ENCODE measurements at places on chromosomes 16 and 17.

GRCh38 chr17:7132511-7133094, 18.0 kb upstream of the ASGR2 start:
- no peak for DNase-seq

- peak; percentile 25 for DNase-seq
Measured at GRCh38 chr16:9192746-9193145, 101.3 kb downstream of the HAPSTR1 start.

DNA sequence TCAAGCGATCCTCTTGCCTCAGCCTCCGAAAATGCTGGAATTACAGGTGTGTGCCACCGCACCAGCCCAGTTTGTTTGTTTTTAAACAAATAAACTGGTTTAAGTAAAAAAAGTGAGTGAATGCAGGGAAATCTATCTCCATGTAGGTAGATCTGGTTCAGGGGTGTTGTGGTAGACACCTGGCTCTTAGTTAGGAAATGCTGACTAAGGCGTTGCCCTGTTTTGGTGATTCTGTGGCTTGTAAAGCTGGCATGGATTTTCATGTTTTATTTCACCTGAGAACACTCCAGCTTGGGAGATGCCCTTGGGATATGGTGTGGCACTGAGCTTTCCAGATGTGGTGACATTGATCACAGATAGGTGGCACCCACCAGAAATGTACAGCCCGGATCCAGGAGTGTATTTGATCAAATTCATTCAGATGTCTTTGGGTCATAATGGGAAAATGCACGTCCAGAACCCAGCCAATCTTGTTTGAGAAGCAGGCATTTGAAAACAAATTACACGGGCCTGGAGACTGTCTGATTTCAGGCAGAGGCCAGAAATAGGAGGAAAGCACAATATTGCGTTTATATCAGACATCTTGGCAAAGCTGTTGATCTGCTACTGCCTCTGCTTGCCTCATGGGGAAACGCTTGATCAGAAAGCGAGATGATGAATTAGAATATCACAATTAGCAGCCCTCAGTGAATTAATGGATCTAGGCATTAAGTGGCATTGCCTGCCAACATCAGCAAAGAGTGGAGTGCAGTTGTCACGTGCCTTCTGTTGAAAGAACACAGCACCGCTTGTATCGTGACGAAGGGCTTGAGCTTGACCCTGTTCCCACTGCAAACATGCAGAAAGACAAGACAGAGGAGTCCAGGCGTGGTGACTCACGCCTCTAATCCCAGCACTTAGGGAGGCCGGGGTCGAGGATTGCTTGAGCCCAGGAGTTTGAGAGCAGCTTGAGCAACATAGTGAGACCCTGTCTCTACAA, 7.3 kb upstream of the IL34 start:
- DNase-seq = no peak

GRCh38 chr17:58322581-58323185, 5.9 kb downstream of the TSPOAP1 start:
- no peak for DNase-seq

GRCh38 chr17:20010936-20011335, 1.8 kb downstream of the SPECC1 start:
- no peak for DNase-seq

GRCh38 chr16:54176376-54176901, 110.1 kb downstream of the IRX3 start:
- DNase-seq = no peak

DNA sequence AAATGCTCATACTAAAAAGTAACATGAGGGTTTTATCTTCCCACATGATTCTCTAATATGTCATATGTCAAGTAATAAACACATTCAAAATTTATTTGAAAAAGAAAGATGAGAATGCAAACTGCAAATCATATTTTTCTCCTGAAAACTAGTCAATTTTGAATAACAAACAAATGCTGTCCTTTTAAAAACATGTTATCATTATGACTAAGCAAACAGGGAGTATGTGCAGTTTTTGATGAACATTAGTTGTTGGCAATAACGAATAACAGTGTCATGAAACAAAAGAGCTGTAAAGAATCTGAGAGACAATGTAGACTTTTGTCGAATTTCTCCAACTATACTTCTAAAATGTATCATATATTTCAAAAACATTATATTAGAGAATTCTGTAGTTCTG, 34.8 kb downstream of the RPGRIP1L start:
- DNase-seq = no peak

GRCh38 chr17:81128774-81129173, 36.5 kb upstream of the PVALEF start:
- DNase-seq = no peak

GRCh38 chr16:85969159-85969558, 70.2 kb downstream of the IRF8 start:
- DNase-seq = no peak

GRCh38 chr16:82093666-82094300, 58.7 kb downstream of the HSD17B2 start:
- DNase-seq = no peak

DNA sequence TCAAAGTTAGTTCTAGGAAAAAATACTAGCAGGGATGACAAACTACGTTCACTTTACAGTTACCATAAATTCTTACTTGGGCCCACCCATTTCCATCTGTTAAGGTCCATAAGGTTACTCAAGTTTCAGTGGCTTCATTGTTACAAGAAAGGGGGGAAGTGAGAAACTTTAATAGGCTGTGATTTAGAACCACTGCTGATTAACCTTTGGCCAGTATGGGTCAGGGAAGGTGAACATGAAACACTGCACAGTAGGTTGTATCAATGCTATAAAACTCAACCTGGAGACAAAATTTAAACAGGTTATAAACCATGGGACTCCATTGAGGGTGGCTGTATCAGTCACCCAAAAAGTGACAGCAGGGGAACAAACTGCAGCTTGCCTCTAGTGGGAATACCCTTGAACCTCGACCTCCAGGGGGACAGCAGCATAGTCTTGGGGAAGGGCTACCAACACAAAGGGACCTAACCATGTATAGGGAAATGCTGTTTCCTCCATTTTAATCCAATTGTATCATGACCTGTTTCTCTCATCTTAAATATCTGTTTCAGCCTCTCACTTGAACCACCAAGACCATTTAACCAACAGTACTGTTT, 10.4 kb downstream of the PTRH2 start:
- DNase-seq = no peak

DNA sequence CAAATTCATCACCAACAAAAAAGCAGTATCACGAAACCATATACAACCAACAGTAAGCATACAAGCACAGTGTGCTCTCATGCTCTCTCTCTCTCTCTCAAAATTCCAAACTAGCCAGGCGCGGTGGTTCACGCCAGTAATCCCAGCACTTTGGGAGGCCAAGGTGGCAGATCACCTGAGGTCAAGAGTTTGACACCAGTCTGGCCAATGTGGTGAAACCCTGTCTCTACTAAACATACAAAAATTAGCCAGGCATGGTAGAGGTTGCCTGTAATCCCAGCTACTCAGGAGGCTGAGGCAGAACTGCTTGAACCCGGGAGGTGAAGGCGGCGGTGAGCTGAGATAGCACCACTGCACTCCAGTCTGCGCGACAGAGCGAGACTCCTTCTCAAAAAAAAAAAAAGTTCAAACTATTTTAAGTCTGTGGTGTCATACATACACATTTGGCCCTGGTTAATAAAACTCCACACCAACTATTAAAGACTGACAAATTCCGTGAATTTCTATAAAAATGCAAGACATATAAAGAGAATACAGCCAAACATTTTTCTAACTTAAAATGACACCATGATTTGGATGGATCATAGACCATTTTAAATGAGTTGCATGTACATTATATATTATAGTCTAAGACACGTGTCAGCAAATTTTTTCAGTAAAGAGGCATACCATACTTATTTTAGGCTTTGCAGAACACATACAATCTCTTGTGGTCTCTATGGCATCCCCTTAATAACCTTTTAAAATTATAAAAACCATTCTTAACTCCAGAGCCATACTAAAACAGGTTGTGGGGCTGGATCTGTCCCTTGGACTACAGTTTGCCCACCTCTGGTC, 30.9 kb downstream of the GLG1 start:
- no peak for DNase-seq

DNA sequence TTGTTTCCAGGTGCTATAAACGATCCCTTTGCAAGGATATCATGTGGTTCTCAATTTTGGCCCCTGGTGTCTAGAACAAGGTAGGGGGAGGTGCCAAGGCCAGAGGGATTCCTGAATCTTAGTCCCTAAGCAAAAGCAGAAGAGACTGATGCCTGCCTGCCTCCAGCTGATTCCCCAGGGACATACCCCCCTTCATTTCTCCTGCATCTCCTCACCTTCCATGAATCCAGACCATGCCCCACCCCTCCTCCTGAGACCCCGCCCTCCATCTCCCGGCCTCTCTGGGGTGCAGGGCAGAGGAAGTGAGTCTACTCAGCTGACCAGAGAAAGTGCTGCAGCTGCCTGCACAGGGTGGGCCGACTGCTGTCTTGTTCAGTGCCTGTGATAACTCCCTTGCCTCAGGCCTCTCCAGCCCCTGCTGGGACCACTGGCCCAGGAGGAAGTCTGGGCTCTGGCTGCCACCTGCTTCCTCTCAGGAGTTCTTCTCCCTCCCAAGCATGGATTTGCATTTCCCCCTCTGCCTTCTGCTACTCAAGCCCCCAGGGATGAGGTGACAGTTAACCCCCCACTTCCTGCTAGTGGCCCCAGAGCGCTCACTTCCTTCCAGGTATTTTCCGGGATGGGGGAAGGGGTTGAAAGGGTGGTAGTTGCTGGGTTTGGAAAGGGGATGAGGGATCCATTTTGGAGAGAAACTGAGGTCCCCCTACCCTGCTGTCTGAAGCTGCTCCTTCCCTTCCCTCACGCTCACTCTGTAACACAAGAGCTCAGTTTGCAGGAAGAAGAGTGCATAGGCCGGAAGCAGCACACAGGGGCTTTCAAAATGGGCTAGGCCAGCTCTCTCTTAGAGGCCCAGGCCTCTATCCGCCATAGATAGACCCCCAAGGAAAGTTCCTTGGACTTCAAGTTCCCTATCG, 10.5 kb upstream of the TSPOAP1 start:
- DNase-seq = peak; percentile 71

DNA sequence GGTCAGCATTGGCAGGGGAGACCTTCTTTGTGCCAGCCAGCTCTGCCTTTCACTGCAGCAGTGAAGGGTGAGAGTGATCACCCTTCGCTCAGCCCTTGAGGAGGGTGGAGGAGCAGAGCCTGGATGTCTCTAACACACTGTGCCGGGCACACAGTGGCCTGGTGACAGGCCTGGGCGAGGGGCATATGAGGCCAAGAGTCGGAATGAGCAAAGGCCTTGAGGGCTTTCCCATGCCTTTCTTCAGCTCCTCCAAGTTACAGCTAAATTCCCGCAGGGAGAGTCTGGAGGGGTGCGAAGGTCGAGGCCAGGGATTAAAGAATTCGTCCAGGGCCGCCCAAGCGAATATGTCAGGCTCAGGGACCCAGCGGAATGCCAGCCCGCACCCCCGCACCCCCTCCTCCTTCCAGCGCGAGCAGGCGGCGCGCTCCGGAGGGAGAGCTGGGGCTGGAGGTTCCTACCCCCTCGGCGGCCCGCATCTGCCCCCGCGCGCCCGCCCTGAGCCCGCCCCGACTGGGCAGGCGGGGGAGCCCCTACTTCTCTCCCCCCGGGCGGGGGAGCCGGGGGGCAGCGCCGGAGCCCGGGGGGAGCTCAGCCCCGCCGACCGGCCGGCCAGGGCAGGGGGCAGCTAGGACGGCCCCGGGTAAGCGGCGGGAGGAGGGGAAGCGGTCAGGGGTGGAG, at the start of gene RASL10B:
TSS of gene RASL10B (plus strand) at position 401 of the 678 bp plus-strand sequence. CDS start 3,546 bp downstream, outside the sequence.
- DNase-seq = peak; percentile 36

GRCh38 chr16:81243942-81244341, 5.5 kb downstream of the BCO1 start:
- DNase-seq = no peak

GRCh38 chr17:32333187-32333586, 8.8 kb downstream of the C17orf75 start:
- no peak for DNase-seq

DNA sequence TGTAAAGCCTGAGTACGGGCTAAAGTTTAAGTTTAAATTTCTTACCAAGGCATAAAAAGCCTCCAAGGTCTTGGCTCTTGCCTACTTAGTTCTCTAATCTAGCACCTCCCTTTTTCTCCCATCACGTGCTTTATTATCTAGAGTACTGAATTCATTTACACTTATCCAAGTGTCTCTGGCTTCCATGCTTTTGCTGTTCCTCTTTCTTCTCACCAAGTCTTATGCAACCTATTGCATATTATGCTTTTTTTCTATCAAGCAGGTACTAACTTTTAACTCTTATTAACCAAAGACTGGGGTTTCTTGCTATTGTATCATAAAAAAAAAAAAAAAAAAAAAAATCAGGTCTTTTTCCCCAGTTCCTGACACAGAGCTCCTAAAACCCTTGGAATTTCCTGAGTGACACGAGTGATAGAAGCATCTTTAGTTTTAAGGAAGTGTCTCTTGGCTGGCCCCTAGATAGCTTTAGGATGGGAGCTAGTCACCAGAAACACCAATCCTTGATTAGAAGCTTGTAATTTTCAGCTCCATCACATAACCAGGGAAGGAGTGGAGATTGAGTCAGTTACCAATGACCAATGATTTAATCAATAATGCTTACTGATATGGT, 44.9 kb downstream of the SSH2 start:
- DNase-seq = no peak

- DNase-seq = no peak
Measured at GRCh38 chr17:44928136-44928535, 12.8 kb upstream of the GFAP start.

GRCh38 chr17:49997773-49998703, 3.0 kb upstream of the DLX3 start:
- DNase-seq = peak; percentile 90
